A549 treated with RU486 at 1 μM for 4 hours (cell line): ENCODE measurements at places on chromosomes 11 and 22. TPM values are rescaled to one million over a fixed set of nuclear protein-coding genes. Genes with fewer than 3 reads are reported as not detected.

The OR5A1 gene
- not detected in 5 replicates for total RNA-seq

The VSIG10L2 gene
- total RNA-seq: not detected in 5 replicates

The RNF169 gene
- 3.7 to 6.3 TPM (median 5.2 TPM) in 5 replicates for total RNA-seq

The KIF18A gene
- total RNA-seq: 7.5 to 18.1 TPM (median 16.2 TPM) in 5 replicates

The FBLN1 gene
- 31.9 to 55.2 TPM (median 45.2 TPM) in 5 replicates for total RNA-seq

The PKDREJ gene
- not detected in 5 replicates for total RNA-seq

The SLC5A1 gene
- total RNA-seq: 0.03 to 0.05 TPM in 2 of 5 replicates, not detected in the others

The MS4A1 gene
- total RNA-seq: not detected in 5 replicates

The RNF26 gene
- 27.6 to 41.9 TPM (median 37.2 TPM) in 5 replicates for total RNA-seq

The CARD18 gene
- not detected in 5 replicates for total RNA-seq

The TLCD5 gene
- 4.9 to 7.6 TPM (median 7.2 TPM) in 5 replicates for total RNA-seq

The KCNJ11 gene
- total RNA-seq: 0.40 to 0.65 TPM (median 0.55 TPM) in 5 replicates

The HEPACAM gene
- total RNA-seq: not detected in 5 replicates

The HEPN1 gene
- total RNA-seq: not detected in 5 replicates

The MYRF gene
- 14.8 to 23.0 TPM (median 19.8 TPM) in 5 replicates for total RNA-seq

The ZBTB16 gene
- total RNA-seq: not detected in 5 replicates

The APOA5 gene
- not detected in 5 replicates for total RNA-seq

The OR2AT4 gene
- total RNA-seq: not detected in 5 replicates

The CBLIF gene
- not detected in 5 replicates for total RNA-seq

The POLA2 gene
- total RNA-seq: 13.0 to 21.6 TPM (median 16.9 TPM) in 5 replicates

The LRRC74B gene
- not detected in 5 replicates for total RNA-seq

The OR51B4 gene
- total RNA-seq: not detected in 5 replicates

The MEI1 gene
- total RNA-seq: 0.08 TPM in 1 of 5 replicates, not detected in the others

The GATD1 gene
- 33.0 to 49.6 TPM (median 38.2 TPM) in 5 replicates for total RNA-seq

The DNAJB13 gene
- 0.27 to 0.42 TPM (median 0.32 TPM) in 3 of 5 replicates, not detected in the others for total RNA-seq

The APOBEC3B gene
- 29.1 to 36.5 TPM (median 30.0 TPM) in 5 replicates for total RNA-seq

The SCN4B gene
- 0.07 to 0.16 TPM (median 0.07 TPM) in 3 of 5 replicates, not detected in the others for total RNA-seq
